ENCODE measurements at places on chromosomes 5 and 9.

GRCh38 chr5:6714226-6715041, 1.2 kb downstream of the TENT4A start:
- DNase-seq: no peak

DNA sequence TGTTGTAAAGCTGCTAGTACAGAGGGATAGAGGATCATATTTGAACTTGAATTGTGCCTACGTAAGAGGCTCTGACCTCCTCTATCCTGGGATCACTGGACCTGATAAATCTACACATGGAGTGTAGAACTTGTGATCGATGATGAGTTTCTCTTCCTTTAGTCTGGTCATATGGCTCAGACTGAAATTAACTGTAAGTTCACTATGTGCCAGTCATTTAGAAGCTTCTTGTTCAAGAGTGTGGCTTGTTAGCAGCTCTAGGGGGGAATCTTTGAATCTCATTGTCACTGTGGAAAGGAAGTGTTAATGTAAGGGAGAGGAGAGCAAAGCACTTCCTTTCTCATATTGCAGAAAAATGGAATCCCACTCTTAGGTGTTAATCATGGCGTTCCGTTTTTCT, 12.1 kb downstream of the ZBTB34 start:
- DNase-seq: no peak

DNA sequence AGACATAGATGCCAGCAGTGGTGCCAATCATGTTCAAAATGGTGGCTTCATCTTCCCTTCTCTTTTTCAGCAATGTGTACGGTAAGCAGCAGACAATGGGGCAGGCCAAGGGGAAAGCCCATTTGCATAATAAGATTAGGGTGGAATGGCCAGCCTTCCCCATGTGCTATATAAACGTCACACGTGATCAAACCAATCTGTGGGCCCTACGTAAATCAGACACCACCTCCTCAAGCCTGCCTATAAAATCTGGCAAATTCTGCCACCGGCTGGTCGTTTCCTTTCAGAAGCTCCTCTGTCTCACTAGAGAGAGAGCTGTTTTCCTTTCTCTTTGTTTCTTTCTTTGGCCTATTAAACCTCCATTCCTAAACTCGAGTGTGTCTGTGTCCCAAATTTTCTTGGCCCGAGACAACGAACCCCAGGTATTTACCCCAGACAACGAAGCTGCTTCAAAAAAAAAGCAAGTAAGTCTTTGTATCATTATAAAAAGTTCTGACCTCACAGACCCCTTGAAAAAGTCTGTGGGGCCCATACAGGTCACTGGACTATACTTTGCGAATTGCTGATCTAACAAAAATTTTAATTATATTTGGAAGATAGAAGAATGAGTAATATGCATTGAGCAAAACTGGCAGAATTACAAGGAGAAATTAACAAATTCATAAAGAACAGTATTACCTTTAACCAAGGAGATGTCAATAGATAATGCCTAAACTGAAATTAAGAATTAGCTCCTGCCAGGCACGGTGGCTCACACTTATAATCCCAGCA, 15.2 kb downstream of the ZBTB5 start:
- DNase-seq: peak; percentile 68

- DNase-seq: no peak
These were observed 143.1 kb upstream of the FBN2 start for GRCh38 chr5:128681096-128681495.

DNA sequence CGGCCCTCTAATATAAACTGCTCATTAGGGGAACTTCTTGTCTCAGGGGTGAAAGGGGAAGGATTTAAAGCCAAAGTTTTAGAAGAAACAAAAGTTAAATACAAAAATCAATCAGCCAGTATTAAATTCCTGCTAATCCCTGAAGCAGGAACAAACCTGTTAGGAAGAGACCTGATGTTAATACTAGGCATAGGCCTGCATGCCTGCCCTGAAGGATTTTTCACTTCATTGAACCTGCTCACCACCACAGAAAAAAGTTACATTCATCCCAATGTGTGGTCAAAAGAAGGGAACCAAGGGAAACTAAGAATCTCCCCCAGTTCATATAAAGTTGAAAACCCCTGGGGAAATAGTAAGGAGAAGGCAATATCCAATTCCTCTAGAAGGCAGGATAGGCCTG, 9.4 kb upstream of the RNF180 start:
- DNase-seq: no peak

- no peak for DNase-seq
These were observed 42.8 kb downstream of the SHB start for GRCh38 chr9:38026021-38026809.

- no peak for DNase-seq
These were observed 111.3 kb upstream of the ALDH1B1 start for GRCh38 chr9:38281196-38281595.

- DNase-seq: peak; percentile 7
These were observed 97.6 kb upstream of the GRHPR start for GRCh38 chr9:37324691-37325490.

- DNase-seq: no peak
These were observed 14.2 kb downstream of the NDUFAF2 start for GRCh38 chr5:60959156-60959555.

GRCh38 chr5:171891150-171891549, 105.5 kb downstream of the SMIM23 start:
- DNase-seq: no peak

DNA sequence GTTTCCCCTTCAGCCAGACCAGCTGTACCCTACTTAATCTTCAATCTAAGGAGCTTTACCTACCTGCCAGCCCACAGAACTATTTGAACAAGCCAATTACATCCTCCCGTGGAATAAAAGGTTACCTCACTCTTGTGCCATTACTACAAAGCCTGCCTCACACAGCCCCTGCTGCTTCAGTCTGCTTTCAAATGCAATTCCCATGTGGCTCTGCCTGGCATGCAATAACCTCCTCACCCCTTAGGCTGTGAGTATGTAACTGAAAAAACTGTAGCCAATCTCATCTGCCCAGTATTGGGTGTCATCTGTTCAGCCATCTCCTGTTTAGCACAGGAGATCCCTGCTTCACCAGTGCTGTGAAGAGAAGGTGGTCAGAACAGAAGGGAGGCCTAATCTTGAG, 6.1 kb upstream of the GCNT1 start:
- DNase-seq: no peak

- DNase-seq: no peak
These were observed 36.7 kb upstream of the ZCCHC7 start for GRCh38 chr9:37083654-37084053.

DNA sequence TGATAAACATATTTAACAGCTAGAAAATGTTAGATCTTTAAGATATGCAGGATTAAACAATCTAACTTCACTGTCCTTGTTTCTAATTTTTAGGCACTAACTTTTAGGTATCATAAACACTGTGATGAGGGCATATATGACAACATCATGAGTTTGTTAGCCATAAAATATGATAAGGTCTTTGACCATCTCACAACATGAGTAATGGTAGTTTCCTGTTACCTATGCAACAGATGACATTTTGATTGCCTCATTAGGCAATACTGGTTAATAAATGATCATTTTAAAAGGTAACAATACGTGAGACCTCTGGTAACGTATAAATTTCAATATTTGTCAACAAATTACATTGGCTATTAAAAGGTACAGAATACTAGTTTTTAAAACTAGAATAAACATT, 613.5 kb downstream of the PDE4D start:
- no peak for DNase-seq

- DNase-seq: no peak
These were observed 34.0 kb upstream of the ZNF484 start for GRCh38 chr9:92911511-92912475.

- DNase-seq: no peak
These were observed 5.1 kb downstream of the POU5F2 start for GRCh38 chr5:93736284-93736683.

GRCh38 chr5:176469296-176469695, 21.1 kb downstream of the FAF2 start:
- DNase-seq: no peak

DNA sequence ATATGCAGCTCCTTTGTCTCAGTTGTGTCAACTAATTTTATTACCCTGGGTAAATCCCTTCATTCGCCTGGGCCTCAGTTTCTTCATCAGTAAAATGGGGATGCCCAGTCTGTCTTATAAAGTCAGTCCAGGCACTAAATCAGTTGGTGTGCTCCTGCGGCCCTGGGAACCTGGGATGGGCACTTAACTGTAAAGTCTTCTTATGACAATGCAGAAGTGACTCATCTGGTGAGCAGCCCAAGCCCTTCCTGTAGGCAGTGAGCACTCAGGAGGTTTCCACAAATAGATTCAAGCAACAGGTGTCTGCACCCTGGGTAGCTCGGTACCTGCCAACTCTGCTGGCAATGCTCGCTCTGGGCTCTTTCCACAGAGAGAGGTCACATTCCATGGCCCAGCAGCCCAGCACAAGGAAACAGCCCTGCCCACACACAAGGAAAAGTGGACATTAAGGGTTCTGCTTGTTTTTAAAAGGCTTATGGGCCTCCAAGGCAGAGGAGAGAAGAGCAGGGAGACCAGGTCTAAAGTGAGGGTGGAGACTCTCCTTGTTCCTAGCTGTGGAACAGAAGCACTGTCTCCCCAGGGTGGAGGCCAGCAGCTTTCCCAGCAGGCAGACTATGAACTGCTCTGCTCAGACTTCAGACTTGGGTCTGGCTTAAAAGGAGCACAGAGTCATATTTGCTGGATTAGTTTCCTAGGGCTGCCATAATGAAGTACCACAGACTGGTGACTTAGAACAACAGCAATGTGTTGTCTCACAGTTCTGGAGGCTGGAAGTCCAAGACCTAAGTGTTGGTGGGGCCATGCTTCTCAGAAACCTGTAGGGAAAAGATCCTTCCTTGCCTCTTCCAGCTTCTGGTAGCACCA, 89.7 kb upstream of the ADRA1B start:
- no peak for DNase-seq

- DNase-seq: no peak
These were observed 86.5 kb upstream of the TNFAIP8 start for GRCh38 chr5:119269061-119269944.

GRCh38 chr5:4572311-4573100, 567.6 kb upstream of the ADAMTS16 start:
- DNase-seq: no peak

DNA sequence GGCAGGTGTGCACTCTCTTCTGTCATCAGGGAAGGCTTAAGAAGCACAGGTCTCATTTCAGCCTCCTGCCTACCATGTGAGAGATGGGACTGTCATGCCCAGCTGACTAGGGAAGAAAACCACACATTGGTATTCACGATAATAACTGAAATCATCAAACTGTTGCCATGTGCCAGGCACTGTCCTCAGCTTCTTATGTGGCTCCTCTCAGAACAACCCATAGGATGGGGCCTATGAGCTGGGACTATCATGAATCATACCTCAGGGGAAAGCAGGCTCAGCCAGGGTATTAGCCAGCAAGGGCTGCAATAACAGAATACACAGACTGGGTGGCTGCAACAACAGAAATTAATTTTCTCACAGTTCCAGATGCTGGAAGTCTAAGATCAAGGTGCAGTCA, 3.3 kb downstream of the AFAP1L1 start:
- no peak for DNase-seq

DNA sequence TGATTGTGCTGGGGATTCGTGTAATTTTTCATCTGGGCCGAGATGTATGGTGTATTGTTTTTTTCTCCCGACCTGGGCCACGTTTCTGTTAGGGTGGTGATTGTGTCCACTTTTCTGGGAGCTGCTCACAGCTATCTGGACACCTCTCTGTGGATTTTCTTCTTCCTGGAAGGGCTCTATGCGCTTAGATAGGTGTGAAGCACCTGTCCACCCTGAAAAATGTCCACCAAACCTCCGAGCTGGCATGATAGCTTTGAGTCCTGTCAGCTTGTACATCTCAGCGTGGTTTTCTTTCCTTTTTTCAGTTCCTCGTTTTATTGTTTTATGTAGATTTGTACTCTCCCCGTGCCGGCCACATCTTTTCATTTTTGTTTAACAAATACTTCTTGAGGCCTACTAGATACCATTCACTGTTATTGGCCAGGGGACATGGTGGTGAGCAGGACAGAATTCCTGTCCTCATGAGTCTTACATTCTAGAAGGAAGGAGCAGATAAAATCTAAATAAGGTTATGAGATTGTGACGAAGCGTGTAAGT, 1.1 kb downstream of the UGCG start:
- DNase-seq: no peak

DNA sequence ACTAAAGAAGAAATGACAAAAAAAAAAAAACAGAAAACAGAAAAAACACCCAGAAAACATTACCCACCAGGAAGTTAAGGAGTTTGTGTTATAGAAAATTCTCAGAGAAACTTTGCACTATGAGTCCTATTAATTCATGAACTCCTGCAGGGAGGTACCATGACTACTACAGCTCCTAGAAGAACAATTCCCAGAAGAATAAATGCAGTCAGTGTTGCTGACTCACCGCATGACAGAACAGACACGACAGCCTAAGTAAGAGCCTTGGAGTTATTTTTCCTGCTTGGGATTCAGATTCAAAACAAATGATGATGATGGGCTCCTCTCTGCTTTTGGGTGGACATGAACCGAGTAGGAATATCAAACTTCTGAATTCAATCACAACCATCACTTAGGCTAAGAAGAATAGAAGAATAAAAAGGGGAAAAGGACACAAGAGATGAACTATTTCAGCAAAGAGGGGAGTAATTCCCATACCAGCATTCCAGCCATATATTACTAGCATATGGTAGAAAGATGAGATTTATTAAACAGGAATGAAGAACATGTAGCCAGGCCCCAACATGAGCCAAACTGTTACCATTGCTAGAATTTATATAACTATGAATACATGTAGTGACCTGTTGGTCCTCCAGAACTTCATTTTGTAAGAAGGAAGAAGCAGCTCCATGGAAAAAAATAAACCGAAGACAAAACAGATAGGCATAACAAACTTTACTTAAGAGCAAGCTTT, 209.6 kb upstream of the PDE4D start:
- DNase-seq: no peak
